Activated naive CD4-positive, alpha-beta T cell treated with anti-CD3 and anti-CD28 coated beads, Interleukin-2, amount 50 U/mL, for 72 hours (primary cell): ENCODE measurements at places on chromosomes 5 and 9.

DNA sequence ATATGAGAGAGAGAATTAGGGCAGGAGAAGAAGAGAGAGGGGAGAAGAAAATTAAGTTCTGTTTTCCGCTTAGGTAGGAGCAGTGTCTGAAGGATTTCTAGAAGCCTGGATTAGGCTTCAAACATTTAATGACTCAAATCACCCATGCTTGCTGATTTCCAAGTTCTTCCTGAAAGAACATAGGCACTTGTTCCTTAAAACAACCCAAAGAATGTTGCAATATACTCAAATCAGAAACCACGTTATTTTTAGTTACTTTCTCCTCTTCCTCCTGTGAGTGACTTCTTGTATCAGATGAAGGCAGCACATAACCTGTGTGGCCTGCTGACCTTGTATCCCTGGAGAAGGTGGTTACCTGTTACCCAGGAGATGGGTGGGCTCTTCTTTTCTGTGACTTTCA is 351.5 kb upstream of the KLF4 start:
- no peak for DNase-seq

DNA sequence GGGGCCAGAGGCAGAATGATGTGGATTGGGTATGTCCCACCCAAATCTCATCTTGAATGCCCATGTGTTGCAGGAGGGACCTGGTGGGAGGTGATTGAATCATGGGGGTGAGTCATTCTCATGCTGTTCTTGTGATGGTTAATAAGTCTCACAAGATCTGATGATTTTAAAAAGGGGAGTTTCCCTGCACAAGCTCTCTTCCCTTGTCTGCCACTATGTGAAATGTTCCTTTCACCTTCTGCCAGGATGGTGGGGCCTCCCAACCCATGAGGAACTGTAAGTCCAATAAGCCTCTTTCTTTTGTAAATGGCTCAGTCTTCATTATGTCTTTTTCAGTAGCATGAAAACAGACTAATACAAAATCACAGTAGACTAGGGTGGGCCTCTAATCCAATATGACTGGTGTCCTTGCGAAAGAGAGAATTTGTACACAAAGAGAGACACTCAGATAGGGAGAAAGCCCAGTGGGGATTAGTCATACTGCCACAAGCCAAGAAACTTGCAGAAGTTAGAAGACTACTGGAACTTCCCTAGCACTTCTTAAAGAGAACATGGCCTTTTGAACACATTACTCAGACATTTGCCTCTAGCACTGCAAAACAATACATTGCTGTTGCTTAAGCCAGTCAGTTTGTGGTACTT is 68.4 kb downstream of the ANXA1 start:
- DNase-seq: no peak

- DNase-seq: no peak
These were observed 79.1 kb upstream of the FSTL4 start for GRCh38 chr5:133691448-133691847.

GRCh38 chr5:132772291-132773070 is 4.6 kb downstream of the SEPTIN8 start:
- DNase-seq: no peak

DNA sequence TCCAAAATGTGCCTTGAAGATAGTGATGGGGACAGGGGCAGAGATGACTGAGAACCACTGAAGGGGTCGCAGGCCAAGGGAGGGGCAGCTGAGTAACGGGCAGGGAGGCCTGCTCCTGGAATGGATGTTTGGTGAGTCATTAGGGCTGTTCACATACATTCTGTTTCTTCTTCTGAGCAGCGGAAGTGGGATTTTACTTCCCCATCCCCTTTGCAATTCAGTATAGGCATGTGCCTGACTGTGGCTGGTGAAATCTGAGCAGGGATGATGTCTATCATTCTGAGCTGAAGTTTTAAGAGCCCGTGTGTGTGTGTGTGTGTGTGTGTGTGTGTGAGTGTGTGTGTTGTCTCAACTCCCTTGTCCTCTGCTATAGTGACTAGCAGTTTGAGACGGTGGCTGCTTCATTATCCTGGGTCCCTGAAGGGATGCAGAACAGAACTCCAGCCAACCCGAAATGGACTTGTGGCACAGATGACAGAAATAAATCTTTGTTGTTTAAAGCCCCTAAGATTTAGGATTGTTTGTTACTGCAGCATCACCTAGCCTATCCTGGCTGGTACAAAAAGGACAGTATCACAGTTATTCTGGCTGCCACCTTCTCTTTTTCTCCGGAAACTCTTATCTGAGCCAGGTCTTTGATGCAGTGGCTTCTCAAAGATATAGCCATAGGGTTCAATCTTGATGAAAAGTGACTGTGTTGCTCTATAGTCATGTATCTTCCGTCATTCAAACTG is 29.2 kb upstream of the TGFBI start:
- no peak for DNase-seq

GRCh38 chr9:6410633-6411032 is 2.4 kb upstream of the UHRF2 start:
- no peak for DNase-seq

DNA sequence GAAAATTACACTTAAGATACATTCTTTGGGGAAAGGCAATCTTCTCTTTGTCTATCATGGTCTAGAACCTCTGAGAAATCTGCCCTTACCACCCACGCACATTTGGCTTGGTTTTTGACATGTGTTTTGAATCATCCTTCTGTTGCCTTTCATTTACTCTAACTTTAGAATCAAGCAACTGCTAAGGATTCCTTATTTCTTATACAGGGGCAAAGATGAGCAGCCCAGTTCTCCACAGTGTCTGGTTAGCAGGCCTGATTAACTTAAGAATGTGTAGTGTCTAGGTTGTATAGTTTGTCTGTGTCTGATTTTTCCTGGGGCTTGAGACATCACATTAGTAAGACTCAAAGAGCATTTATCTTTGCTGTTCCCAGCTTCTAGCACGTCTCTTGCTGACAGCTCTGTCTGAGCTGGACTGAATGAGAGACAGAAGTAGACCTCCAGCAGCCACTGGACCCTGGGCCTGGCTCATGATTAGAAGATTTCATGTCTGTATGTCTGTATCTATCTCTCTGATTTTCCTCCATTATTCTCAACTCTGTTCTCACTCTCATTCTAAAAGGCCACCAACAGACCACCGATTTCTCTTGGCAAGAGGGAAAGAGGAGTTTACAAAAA is 31.8 kb upstream of the PCA3 start:
- DNase-seq: no peak

- DNase-seq: no peak
These were observed 23.9 kb upstream of the PPP2CA start for GRCh38 chr5:134249469-134250379.

DNA sequence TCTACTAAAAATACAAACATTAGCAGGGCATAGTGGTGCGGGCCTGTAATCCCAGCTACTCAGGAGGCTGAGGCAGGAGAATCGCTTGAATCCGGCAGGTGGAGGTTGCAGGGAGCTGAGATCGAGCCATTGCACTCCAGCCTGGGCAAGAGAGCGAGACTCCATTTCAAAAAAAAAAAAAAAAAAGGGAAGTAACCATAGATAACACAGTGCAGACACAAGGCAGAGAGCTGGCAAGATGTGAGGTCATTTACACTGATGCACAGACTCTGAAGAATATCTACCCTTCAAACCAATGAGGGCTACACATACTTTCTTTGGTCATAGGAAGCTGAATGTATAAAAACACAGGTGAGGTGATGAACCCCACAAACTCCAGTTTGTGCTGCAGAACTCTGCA is 131.9 kb downstream of the DCP2 start:
- DNase-seq: no peak
